NCI-H524 (cell line): ENCODE measurements at places on chromosomes 2 and 18.

GRCh38 chr2:188789951-188790350 lies 184.2 kb upstream of the COL3A1 start:
- no peak for DNase-seq

DNA sequence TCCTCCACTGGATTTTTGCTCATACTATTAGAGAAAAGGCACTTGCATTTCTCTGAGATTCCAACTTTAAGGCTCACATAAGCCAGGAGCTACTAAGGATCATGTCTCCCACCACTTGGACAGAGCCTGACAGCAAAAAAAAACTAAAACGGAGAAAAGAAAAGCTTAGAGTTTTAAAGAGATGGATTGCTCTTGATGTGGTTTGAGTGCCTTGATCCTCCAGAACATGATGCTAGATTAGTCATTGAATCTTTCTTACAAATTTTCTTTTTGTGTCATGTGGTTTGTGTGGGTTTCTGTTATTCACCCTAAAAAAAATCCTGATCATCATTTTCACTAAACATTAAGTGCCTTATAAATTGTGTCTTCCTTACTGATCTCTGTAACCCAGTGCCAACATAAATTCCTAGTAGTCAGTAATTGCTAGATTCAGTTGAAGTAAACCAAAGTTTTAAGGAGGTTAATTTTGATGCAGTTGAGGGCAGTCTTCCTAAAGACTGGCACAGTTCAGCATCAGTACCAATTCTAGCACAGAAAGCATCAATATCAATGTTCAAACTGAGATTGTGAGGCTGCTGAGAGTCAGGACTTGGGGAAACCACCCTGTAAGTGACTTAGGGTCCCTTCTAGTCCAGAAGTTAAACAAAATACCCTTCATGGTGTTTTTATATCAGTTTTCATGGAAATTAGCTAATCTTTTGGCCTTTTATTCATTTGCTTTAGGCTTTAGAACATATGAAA lies 206.3 kb downstream of the RAD51AP2 start:
- no peak for DNase-seq

- DNase-seq: peak; percentile 82
Measured at GRCh38 chr2:128380961-128381938, 62.6 kb upstream of the HS6ST1 start.

DNA sequence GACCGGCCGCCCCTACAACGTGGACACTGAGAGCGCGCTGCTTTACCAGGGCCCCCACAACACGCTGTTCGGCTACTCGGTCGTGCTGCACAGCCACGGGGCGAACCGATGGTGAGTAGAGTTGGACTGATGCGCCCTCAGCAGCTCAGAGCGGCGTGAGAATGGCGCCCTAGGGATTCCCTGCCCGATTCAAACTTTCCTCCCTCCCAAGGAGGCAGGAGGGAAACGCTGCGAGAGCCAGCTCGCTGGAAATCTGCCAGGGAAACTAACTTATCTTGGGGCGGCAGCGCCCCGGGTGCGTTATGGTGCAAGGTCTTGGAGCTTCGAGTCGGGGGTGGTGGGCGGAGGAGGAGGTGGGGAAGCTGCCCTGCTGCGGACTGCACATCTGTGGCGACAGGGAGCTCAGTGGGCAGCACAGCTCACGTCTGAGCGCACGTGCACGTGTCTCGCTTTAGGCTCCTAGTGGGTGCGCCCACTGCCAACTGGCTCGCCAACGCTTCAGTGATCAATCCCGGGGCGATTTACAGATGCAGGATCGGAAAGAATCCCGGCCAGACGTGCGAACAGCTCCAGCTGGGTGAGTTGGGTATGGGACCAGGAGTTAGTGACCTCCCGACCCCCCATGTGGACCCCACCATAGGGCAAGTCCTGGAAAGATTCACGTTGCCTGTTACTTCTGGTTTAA lies 697 bp downstream of the ITGA4 start:
- DNase-seq: peak; percentile 68

DNA sequence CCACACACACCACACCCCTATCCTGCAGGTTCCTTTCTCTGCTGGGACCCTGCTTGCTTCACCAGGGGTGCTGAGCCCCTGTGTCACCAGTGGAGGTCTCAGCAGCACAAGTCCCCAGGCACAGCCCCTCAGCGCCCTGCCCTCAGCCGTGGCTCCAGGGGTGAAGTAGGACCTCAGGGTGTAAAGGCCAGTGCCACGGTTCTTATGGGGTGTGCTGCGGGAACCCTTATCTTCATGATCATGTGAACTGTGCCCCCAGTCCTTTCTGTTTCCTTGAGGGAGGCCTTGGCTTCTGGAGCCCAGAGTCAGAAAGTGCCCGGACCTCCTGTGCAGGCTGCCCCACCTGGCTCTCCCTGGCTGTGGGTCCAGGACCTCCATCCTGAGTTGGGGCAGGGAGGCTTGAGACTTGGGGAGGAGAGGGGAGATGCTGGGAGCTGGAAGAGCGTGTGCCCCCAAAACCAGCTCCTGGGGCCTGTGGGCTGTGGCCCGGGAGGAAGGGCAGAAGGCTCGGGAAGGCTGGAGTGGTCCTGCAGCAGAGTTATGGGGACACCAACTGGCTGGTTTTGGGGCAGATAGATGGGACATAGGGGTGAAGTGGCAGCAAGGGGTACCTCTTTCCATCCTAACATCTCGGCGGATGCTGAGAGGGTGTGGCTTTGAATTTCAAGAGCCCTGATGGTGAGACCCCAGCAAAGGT lies 20.2 kb upstream of the KLF11 start:
- no peak for DNase-seq

DNA sequence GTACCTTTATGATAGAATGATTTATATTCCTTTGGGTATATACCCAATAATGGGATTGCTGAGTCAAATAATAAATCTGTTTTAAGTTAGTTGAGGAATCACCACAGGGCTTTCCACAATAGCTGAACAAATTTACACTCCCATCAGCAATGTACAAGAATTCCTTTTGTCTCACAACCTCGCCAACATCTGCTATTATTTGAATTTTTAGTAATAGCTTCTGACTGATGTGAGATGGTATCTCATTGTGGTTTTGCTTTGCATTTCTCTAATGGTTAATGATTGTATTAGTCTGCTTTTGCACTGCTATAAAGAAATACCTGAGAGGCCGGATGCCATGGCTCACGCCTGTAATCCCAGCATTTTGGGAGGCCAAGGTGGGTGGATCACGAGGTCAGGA lies 1387.6 kb upstream of the ACVR2A start:
- DNase-seq: no peak

DNA sequence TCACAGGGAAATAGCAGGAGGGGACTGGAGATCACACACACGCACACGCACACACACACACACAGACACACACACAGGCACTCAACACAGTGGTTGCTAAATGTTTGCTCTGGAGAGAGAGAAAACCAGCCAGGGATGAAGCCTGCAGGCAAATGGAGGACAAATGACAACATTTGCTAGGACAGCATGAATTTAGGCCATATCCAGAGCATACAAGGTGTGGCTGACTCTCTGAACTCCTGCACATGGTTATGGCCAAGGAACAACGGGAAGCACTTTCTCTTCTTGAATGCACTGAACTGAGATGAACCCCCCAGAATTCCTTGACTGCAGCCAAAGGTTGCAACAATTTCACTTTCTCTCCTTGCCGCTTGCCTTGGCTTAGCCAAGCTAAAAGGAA lies 230.0 kb upstream of the RASGRP3 start:
- DNase-seq: no peak

GRCh38 chr2:15472133-15472532 lies 89.0 kb downstream of the NBAS start:
- no peak for DNase-seq

DNA sequence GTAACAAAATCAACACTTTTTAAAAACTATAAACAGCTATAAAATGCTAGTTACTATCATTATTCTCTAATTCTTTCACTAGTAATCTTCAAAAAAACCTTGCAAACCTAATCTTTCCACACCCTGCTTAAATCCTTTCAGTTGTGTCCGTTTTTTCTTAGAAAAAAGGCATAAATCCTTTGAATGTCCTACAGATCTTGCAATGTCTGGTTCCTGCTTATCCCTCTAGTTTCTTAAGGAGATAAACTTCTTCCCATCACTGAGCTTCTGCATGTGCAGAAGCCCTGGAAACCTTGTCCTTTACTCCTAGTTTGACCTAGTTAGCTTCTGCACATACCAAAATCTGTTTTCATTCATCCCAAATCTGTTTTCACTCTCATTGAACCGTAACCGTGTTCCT lies 1.3 kb upstream of the PNO1 start:
- DNase-seq: no peak

- no peak for DNase-seq
Measured at GRCh38 chr18:11969904-11970835, 11.1 kb upstream of the IMPA2 start.

DNA sequence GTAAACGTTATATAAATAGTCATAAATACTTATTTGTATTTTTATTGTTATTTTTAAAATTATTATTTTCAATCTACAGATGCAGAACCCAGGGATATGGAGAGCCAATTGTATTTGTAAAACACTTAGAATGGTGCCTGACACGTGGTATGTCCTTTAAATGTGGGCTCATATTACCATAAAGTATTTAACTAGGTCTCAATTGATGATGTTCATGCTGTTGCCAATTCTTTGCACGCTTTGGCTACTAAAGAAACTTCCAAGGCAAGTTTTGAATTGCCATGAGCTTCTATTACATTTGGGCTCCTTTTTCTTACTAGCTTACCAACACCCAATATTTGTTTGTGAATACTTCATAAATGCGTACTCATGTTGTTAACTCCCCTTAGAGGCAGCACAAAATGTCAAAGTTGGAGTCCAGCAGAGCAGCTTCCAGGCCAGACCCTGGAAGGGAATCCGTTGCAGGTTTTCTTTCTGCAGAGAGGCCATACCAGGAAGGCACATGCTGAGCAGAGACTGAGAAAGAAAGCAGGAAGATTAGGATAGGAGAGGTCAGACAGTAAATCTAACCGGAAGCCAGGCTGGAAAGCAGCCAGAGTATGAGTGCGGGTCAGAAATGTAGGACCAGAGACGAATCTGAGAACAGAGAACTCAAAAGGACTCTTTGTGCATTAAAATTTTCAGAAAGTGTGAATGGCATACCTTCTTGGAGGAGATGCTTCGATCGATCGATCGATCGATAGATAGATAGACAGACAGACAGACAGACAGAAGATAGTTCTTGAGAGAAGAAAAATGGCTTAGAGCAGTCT lies 4.2 kb upstream of the NOSTRIN start:
- DNase-seq: no peak

GRCh38 chr2:20456636-20457426 lies 10.0 kb downstream of the RHOB start:
- DNase-seq: no peak

- no peak for DNase-seq
Measured at GRCh38 chr2:47218066-47218581, 63.0 kb upstream of the STPG4 start.

- no peak for DNase-seq
Measured at GRCh38 chr2:15881120-15881433, 59.3 kb upstream of the MYCN start.

DNA sequence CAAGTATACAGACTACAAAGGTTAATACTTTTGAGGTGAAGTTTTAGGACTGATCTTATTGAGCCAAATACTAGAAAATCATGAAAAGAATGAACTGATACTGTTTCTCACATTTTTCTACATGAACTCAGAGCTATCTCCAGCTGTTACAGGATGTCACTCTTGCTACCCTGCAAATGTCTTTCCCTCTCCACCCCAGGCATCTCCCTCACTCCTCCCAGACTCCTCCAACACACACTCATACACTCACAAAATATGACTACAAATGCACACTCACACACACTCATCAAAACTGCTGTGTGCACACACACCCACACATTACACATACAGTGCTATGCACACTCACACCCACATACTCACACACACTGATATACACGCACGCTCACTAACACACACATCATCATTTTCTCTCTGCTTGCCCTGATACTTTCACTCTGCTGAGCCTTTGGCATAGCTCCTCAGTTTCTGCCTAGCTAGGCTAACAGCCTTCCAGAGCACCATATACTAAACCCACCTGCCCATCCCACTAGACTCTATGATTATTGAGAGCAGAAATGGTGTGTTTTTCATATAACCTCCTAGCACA lies 273.3 kb downstream of the CD226 start:
- no peak for DNase-seq

DNA sequence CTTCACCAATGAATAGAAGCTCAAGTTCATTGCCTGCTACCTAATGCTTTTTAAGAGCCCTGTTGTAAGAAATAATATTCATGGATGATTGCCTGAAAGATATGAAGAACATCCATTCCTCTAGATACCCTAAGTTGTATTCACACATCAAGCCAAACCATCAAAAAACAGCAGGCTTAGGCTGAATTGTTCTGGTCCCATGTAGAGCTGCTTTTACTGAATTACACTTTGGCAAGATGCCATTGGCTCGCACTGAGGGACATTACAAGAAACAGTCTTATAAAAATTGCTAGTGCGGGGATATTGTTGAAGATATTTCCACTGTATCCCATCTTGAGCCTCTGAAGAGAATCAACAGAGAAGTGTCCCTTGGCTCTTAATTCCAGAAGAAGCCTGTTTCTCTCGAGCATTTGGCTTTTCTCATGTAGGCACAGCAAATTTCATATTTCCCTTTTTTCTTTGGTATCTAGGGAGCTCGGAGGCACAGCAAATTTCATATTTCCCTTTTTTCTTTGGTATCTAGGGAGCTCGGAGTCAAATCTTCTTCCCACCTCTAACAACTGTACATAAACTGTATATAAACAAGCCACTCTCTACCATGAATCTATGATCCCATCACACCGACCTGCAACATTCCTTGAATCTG lies 107.5 kb downstream of the COLEC12 start:
- no peak for DNase-seq

GRCh38 chr2:187877391-187877790 lies 323.2 kb upstream of the TFPI start:
- no peak for DNase-seq

DNA sequence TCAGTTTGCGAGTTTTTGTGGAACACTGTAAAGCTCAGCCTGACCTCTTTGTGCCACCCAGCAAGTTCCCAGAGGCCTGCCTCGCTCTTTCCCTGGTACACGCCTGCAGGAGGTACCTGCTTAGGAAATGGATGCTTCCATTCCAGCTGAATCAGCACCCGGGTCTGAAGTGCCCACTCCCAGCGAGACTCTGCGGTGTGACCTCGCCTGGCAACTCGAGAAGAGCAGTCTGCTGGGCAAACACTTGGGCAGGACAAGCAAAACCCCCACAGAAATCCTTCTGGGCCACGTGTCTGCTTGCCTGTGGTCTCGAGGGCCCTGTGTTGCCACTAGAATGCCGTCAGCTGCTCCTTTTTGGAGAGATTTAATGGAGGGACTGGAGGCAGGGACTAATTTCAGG lies 127.6 kb downstream of the MAPK4 start:
- no peak for DNase-seq

DNA sequence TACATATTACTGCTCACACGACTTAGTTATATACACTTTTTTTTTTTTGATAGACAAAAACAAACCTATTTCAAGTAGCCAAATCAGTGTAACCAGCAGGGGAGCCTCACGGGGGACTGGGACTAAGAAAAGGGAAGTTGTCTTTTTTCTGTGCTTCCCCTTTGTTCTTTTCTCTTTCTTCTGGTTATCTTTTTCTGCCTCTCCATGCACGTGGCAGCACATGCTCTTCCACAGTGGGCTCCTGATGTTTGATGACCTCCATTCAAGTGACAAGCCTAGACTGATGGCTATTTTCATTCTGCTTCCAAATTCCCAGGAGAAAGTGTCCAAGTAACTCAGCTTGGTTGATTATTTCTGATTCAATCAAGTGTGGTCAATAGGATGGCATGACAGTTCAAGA lies 98.2 kb upstream of the STK39 start:
- DNase-seq: no peak
